Breast epithelium (tissue), 4 donors: ENCODE measurements at places on chromosomes 4 and X. TPM values are rescaled to one million over a fixed set of nuclear protein-coding genes. Genes with fewer than 3 reads are reported as not detected.

DNA sequence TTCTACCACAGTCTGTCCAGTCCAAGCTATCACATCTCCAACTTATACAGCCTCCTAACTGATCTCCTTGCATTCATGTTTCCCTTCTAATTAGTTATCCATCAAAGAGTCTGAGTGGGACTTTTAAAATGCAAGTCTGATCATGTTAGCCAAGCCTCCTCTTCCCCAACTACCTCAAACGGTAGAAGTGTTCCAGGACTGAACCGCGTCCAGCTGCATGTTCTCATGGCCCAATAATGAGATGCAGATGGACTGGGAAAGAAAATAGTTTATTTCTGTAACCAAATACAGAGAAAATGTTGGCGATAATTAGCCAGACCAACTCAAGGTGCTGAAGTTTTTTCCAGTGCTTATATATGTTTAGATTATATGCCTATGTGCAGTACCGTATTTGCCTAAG, 46.6 kb upstream of the PPP1R2C start:
- H3K4me3 ChIP-seq = no peak overlapping the region
- H3K4me1 ChIP-seq = no peaks in the 10 kb centered on the region
- no peaks in the 10 kb centered on the region for H3K27me3 ChIP-seq
- no peaks in the 10 kb centered on the region for H3K36me3 ChIP-seq
- no peak for DNase-seq
- no peak overlapping the region for H3K27ac ChIP-seq

UGT2B17 gene
- total RNA-seq = not detected

- no peak overlapping the region for H3K27ac ChIP-seq
- DNase-seq = no peak
- peaks cover 4% of the 10 kb centered on the region for H3K27me3 ChIP-seq
- H3K4me3 ChIP-seq = no peak overlapping the region
- H3K4me1 ChIP-seq = peaks cover 15% of the 10 kb centered on the region
Observed at GRCh38 chr4:7208509-7209451, 16.4 kb downstream of the SORCS2 start.

- no peaks in the 10 kb centered on the region for H3K4me1 ChIP-seq
- DNase-seq = no peak
- H3K27ac ChIP-seq = no peak overlapping the region
- no peak overlapping the region for H3K4me3 ChIP-seq
- H3K36me3 ChIP-seq = no peaks in the 10 kb centered on the region
Observed at GRCh38 chrX:150324035-150324728, 38.9 kb upstream of the MAMLD1 start.

DNA sequence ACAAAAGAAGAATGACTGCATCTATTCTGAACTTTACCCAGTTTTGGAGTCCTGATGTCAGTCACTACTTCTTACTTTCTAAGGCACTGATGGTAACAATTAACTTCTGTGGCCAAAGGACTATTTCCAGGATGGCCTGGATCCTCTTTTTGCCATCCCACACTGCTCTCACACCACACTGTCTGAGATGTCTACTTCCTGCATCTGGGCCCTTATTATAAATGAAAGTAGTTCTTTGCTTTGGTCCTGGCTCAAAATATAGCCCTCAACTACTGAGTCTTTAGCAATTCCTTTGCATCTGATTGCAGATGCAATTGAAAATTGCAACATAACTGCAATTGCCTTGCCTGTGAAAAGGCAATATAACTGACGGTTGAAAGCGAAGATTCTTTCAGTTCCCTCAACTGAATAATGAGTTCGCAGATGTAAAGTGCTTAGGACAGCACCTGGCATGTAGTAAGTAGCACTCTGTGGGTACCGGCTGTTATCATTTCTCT, 44.2 kb downstream of the COQ2 start:
- H3K27me3 ChIP-seq = no peaks in the 10 kb centered on the region
- no peaks in the 10 kb centered on the region for H3K4me1 ChIP-seq
- H3K27ac ChIP-seq = no peak overlapping the region
- no peak overlapping the region for H3K4me3 ChIP-seq
- DNase-seq = no peak

MAGEA12 gene
- total RNA-seq = not detected

- no peaks in the 10 kb centered on the region for H3K36me3 ChIP-seq
- no peak for DNase-seq
- no peaks in the 10 kb centered on the region for H3K4me1 ChIP-seq
- peaks cover 9% of the 10 kb centered on the region for H3K27me3 ChIP-seq
- H3K4me3 ChIP-seq = peak overlapping the region; percentile 78
Observed at GRCh38 chr4:153788051-153788412, 851 bp downstream of the SFRP2 start.

- H3K4me3 ChIP-seq = no peak overlapping the region
- no peaks in the 10 kb centered on the region for H3K36me3 ChIP-seq
- H3K4me1 ChIP-seq = no peaks in the 10 kb centered on the region
- no peak for DNase-seq
- no peak overlapping the region for H3K27ac ChIP-seq
- H3K27me3 ChIP-seq = no peaks in the 10 kb centered on the region
Observed at GRCh38 chrX:69221239-69222102, 56.2 kb upstream of the PJA1 start.

- DNase-seq = no peak
- no peak overlapping the region for H3K27ac ChIP-seq
- H3K4me3 ChIP-seq = no peak overlapping the region
- no peaks in the 10 kb centered on the region for H3K4me1 ChIP-seq
- H3K36me3 ChIP-seq = no peaks in the 10 kb centered on the region
Observed at GRCh38 chr4:11869191-11869870, 440.6 kb upstream of the HS3ST1 start.

DNA sequence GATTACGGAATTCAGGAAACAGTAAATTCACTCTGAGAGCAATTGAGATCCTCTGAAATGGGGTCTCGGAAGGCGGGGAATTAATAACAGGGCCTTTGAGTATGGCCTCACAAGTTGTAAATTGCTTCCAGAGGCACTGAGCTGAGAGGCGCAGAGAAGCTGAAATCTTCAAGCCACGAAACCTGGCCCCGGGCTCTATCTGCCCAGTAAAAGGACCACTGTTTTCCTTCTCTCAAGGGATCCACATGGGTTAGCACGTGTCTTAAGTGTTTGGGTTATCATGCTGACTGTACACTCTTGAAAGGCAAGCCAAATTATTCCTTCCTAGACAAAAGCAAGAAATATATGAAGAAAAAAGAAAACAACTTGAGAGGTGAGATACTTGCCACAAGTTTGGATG, 1012.9 kb upstream of the FTHL17 start:
- H3K27ac ChIP-seq = no peak overlapping the region
- H3K36me3 ChIP-seq = no peaks in the 10 kb centered on the region
- no peak overlapping the region for H3K4me3 ChIP-seq
- H3K4me1 ChIP-seq = no peaks in the 10 kb centered on the region
- H3K27me3 ChIP-seq = no peaks in the 10 kb centered on the region

GRCh38 chr4:52051213-52051614, at the start of gene SPATA18:
Gene SPATA18, plus strand, starts transcription at chr4:52051304. Its CDS starts 401 bp downstream, at chr4:52051705.
- peak; percentile 22 for DNase-seq
- H3K27ac ChIP-seq = peak within 1 kb of the TSS; percentile 90
- H3K4me3 ChIP-seq = peak within 1 kb of the TSS; percentile 74
- H3K4me1 ChIP-seq = no peaks in the 10 kb centered on the region
- H3K27me3 ChIP-seq = no peaks in the 10 kb centered on the region

DNA sequence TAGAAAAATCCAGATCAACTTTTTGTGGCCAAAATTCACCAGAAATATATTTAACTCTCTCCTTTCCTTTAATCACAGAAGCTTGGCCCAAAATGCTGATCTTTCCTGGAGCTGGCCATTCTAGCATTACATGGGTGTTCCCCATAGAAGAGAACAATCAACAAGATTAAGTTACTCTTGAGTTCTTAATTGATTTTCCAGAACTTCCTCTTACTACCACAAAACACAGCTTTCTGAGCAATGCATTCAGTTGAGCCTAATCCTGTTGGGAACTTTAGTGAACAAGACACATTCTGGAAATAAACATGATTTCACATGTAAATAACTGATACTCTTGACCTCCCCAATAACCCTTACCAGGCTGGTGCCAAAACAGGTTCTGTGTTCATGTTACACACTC, 45.4 kb upstream of the STIM2 start:
- H3K4me1 ChIP-seq = no peaks in the 10 kb centered on the region
- H3K27me3 ChIP-seq = no peaks in the 10 kb centered on the region
- no peak overlapping the region for H3K27ac ChIP-seq
- no peaks in the 10 kb centered on the region for H3K36me3 ChIP-seq

AMER1 gene
- 4.3 TPM for total RNA-seq

SOX3 gene
- not detected for total RNA-seq

DNA sequence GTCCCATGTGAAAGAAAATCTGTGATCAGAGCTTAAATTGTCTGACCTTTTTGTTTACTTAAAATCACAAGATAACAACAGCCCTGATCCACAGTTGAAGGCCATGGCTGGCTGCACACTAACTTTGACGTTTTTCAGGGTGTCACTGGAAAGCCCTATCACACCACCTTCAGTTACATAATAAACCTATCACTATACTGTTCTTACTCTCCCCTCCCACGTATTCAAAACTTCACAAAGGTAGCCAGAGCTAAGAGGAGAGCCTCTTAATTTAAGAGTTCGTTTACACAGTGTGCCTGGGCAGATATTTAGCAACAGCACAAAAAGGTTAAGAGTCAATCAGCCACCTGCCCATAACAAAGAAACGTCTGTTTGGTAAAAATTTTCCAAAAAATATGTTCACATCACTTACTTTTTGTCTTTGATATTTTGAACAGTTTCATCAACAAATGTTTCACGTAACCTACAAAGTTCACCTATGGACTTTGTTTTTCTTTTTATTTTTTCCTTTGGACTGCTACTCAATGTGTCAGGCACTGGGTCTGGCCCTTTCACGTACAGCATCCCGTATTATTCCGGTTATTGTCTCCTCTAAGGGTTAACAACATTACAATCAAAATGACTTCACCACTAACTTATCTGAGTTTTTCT, 25.0 kb downstream of the RFC1 start:
- no peak for DNase-seq
- no peaks in the 10 kb centered on the region for H3K27me3 ChIP-seq
- peaks cover 6% of the 10 kb centered on the region for H3K36me3 ChIP-seq

- H3K27me3 ChIP-seq = no peaks in the 10 kb centered on the region
- H3K4me3 ChIP-seq = no peak overlapping the region
- H3K27ac ChIP-seq = no peak overlapping the region
- H3K4me1 ChIP-seq = no peaks in the 10 kb centered on the region
Observed at GRCh38 chrX:28946846-28947245, 359.6 kb downstream of the IL1RAPL1 start.

- no peak for DNase-seq
- no peaks in the 10 kb centered on the region for H3K36me3 ChIP-seq
- H3K27ac ChIP-seq = no peak overlapping the region
- no peaks in the 10 kb centered on the region for H3K4me1 ChIP-seq
Observed at GRCh38 chrX:39194673-39195072, 393.4 kb downstream of the MID1IP1 start.

TMPRSS11E gene
- total RNA-seq = 3.3 TPM

DCAF12L1 gene
- not detected for total RNA-seq

GRCh38 chr4:40202474-40202873, 5.6 kb downstream of the RHOH start:
- H3K4me1 ChIP-seq = no peaks in the 10 kb centered on the region
- no peaks in the 10 kb centered on the region for H3K36me3 ChIP-seq
- no peak overlapping the region for H3K27ac ChIP-seq
- no peak for DNase-seq

IGFBP7 gene
- total RNA-seq = 769 TPM

- no peaks in the 10 kb centered on the region for H3K27me3 ChIP-seq
- no peaks in the 10 kb centered on the region for H3K4me1 ChIP-seq
- no peaks in the 10 kb centered on the region for H3K36me3 ChIP-seq
- DNase-seq = no peak
- no peak overlapping the region for H3K4me3 ChIP-seq
- no peak overlapping the region for H3K27ac ChIP-seq
Observed at GRCh38 chr4:115152081-115152480, 38.7 kb upstream of the NDST4 start.

- H3K27ac ChIP-seq = peak overlapping the region; percentile 99
- peak overlapping the region; percentile 74 for H3K4me3 ChIP-seq
- DNase-seq = no peak
Observed at GRCh38 chrX:150694738-150695410, 1.7 kb downstream of the MTMR1 start.

DUX4 gene
- total RNA-seq = not detected

DNA sequence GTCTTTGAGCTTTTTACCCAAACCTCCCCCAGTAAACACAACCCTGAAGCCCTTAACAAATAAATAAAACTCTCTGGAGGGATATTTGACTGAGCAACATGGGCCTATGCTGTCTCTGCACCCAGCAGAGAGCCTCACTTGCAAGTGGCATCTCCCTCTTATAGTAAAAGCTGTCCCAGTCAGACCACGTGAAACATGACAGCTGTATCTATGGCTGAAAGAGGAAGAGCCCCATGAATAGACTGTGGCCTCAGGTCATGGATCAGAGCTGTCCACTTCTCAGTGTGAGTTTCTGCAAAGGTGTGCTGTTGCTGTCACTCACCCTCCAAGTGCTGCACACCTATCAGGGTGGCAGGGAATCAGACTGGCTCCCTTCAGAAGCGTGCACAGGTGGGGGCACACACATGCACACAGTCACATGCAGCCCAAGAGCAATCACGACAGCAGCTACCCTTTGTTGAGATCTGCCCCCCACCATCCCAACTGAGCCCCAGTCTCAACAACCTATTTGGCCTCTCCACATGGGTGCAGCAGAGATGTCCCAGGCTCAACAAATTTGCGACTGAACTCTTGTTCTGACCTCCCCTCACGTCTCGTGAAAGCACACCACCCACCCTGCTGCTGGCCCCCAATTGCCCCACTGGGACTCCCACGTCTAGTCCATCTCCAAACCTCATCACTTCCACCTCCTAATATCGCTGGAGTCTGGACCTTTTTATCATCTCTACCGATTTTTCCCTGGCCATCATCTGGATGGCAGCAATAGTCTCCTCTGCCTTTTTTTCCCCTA, 45.6 kb downstream of the NAT8L start:
- H3K36me3 ChIP-seq = no peaks in the 10 kb centered on the region
- no peak for DNase-seq
- H3K4me3 ChIP-seq = no peak overlapping the region

- no peaks in the 10 kb centered on the region for H3K4me1 ChIP-seq
- H3K27ac ChIP-seq = no peak overlapping the region
- no peaks in the 10 kb centered on the region for H3K27me3 ChIP-seq
Observed at GRCh38 chrX:53882331-53882730, 161.9 kb downstream of the PHF8 start.

DNA sequence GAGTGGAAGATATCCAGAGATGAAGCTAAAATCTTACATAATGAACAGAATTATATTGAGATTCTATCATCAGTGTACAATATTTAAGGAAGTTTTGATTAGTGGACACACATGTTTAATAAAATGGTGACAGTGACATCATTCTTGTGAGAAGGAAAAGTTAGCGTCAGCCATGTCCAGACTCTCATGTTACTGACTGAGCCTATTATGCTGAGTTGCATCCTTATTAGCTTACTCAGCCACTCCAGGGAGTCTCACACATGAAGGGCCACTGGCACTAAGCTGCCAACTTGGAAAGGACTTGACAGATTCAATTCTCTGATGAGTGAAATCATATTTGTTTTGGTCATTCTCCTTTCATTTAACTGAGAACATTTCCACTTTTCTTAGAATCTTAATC, 170.6 kb downstream of the BANK1 start:
- H3K27me3 ChIP-seq = no peaks in the 10 kb centered on the region
- no peaks in the 10 kb centered on the region for H3K36me3 ChIP-seq
- H3K27ac ChIP-seq = no peak overlapping the region
- H3K4me1 ChIP-seq = no peaks in the 10 kb centered on the region
